ENCODE measurements at places on chromosomes 16 and 17.

DNA sequence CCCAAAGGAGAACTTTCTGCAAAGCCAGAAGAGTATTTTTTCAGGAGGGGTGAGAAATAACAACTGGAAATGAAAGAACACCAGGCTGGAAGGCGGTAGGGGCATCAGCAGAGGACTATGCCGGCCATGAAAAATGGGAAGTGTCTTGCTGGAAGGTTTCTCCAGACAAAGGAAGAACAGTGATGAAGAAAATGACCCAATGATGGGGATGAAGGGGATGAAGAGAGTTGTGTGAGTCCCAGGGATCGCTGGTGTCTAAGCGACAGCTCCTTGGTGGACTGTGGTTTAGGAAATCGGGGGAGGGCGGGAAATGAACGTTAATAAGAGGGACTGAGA, 623 bp downstream of the TTLL6 start:
- no peak for DNase-seq

DNA sequence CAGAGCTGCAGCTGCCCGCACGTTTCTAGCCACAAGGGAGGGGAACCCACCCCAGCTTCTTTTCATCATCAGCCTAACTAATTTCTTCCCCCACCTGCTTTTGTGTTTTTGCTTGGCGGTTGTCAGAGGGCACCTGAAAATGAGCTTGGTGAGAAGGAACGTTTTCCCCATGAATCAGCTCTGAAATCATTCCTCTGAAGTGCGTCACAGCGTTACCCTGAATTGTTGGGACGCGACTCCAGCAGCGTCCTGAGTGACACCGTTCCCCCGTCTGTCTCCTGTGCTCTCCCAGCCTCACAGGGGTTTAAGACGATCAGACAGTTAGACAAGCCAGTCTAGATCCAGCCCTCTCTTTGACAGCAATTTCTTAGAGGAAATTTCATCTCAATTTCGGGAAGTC, 722.9 kb upstream of the EEF2KMT start:
- no peak for DNase-seq

DNA sequence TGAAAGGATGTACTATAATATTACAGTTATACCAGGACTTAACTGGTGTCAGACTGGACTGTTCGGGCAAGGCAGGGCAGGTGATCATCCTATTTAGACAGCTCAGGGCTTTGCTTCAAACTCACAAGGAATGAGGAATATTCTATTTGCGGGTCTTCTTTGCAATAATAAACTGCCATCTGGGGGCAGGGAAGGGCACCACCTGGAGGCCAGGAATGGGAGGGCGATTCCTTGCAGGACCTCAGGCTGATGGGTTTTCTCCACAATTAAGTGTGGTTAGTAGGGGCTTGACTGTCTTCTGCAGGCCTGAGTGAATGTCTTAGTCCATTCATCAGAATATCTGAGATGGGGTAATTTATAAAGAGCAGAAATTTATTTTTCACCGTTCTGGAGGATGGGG, 424.1 kb downstream of the CA10 start:
- no peak for DNase-seq

DNA sequence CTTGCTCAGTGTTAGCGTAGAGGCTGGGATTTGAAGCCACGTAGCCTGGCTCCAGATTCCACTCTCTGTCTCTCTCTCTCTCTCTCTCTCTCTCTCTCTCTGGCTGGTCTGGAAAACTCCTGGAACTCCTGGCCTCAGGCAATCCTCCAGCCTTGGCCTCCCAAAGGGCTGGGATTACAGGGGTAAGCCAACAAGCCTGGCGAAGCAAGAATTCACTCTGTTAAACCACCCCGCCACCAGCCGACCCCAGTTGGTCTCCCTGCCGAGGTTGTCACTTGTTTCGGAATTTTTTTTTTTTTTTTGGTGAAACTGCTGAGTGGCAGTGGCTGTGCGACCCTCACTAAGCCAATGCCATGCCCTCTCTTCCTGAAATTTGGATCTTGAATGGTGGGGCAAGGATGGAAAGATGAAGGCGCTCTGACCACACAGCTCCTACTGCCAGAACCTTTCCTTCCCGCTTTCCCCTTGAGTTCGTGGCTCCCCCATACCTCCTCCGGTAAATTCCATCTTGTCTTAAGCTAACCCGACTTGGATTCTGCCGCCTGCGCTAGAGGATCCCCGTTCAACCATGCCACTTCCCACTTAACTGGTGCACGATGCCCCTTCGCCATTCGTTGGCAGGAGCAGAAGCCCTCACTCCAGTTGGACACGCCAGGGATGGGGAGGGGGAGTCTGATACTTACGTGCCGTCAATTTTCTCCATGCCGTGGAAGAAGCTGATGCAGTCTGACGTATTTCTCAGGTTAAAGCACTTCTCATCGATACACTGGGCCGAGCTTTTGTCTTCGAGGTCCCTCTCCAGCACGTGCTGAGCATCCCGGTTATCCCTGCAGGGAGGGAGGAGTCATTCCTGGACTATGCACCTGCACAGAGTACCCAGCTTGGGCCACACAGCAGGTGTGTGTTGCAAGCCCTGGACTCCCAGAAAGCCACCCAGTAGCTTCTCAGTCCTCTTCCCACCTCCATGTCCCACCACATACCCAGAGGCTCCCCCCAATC, 13.1 kb downstream of the TEKT5 start:
- no peak for DNase-seq

- no peak for DNase-seq
Measured at GRCh38 chr16:49343291-49343690, 30.3 kb upstream of the C16orf78 start.

GRCh38 chr16:82317411-82318167, 147.6 kb upstream of the MPHOSPH6 start:
- DNase-seq, result no peak

DNA sequence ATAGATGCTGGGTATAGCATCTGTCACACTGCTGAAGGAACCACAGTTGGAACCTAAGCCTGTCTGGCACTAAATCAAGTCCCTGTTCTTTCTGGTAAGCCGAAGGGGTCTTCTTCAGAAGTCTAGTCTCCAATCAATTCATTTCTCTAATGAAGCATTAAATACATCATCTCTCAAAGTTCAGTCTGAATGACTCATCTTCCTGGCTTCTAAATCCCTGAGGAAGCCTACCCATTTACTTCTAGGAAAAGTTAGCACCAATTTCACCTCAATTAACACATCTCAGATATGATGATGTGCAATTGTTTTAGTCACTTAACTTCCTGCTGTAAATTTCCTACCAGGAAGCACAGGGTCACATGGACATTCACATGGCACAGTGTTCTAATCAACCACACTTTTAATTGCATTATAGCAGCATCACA, 49.9 kb downstream of the TEX14 start:
- DNase-seq, result no peak

- DNase-seq, result no peak
Measured at GRCh38 chr17:56885312-56885657, 28.6 kb downstream of the TRIM25 start.

GRCh38 chr16:56988161-56988947, 1.0 kb upstream of the NLRC5 start:
- DNase-seq, result no peak

GRCh38 chr16:89545831-89546574, 14.5 kb upstream of the RPL13 start:
- no peak for DNase-seq

DNA sequence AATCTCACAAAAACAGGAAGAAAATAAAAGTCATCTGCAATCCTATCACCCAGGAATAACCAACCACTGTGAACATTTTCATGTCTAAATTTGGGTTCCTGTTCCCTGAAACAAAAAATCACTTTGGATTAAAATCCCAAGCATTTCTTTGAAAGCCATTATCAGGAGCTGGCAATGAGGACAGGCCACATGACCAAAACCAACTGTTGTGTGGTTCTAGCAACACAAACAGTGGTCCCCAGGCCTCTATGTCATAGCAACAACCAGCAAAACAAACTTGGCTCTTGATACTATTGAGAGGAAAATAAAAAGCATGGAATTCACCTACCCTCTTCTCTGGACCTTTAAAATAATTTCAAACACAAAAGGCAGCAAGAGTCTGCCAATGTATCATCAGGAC, 252.5 kb downstream of the SLC39A11 start:
- no peak for DNase-seq

- DNase-seq, result no peak
Measured at GRCh38 chr17:63438092-63439051, 7.7 kb downstream of the CYB561 start.

- peak; percentile 7 for DNase-seq
Measured at GRCh38 chr17:59753522-59754467, 46.3 kb downstream of the VMP1 start.

DNA sequence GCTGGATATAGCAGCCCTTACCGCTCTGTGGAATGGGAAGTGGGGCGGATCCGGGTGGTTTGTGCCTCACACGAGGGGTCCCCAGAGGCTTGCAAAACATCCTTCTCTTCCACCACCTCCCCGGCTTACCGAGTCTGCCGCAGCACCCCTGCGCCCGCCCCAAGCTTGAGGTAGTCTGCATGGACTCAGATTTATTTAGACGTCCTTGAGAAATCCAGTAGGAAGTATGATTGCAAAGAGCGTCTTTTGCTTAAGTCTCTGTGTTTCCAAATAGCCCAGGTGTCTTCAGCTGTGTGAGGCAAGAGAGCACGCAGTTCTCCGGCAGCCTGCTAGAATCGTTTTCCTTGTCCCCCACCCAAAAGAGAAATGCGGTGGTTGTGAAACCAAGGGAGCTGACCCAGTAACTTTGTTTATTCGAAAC, 2.4 kb downstream of the KIAA0513 start:
- DNase-seq, result no peak

GRCh38 chr17:81170727-81171494, 4.9 kb upstream of the AATK start:
- DNase-seq, result no peak

DNA sequence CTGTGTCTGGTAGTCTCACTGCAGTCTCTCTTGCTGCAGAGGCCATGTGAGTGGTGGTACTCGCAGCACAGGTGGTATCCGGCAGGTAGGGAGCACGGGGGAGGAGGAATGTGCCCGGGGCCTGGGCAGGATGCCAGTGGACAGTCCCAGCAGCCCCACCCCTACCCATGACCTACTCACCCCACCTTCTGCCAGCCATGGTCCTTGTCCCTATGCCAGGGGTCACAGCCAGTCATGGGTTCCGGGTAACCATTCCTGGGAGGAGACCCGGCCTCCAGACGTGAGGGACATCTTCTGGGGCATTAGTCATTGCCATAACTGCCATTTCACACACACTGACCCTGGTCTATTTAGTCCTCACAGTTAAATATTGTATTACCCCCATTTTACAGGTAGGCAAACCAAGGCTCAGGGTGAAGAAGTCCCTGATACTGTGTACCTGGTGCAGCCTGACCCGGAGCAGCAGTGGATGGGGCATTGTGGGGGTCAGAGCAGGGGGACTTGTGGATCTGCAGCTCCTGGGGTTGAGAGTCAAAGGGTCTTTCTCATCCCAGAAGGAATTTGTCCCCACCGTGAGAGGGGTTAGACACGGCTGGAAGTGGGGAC, 58.8 kb upstream of the TAC4 start:
- no peak for DNase-seq

DNA sequence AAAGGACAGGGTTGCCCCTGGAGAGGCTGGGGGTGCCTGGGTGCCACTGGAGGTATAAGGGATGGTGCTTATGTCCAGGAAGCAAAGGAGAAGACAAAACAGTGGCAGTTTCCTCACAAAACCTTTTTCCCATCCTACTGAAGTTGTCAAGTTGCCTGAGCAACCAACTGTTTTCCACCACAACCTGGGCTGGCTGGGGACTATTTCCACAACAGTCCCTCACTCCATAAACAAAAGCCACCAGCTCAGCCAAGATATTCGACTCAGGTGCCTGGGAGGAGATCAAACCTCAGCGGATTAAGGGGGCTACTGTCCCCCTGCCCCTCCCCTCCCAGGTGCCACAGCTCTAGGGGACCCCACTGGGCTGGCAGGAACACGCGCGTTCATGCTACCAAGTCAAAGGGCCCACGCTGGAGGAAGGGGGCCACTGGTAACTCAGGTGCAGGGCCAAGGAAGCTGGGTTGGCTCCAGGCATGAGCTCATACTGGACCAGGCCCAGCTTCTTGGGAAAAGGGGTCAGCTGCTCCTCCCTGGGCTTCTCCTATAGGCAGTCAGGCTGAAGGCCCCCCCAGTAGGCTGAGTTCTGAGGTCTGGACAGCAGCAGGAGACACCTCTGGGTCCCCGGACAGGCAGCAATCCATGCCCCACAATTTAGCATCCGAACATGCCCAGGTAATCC, 45.7 kb upstream of the MRPS23 start:
- DNase-seq, result no peak

DNA sequence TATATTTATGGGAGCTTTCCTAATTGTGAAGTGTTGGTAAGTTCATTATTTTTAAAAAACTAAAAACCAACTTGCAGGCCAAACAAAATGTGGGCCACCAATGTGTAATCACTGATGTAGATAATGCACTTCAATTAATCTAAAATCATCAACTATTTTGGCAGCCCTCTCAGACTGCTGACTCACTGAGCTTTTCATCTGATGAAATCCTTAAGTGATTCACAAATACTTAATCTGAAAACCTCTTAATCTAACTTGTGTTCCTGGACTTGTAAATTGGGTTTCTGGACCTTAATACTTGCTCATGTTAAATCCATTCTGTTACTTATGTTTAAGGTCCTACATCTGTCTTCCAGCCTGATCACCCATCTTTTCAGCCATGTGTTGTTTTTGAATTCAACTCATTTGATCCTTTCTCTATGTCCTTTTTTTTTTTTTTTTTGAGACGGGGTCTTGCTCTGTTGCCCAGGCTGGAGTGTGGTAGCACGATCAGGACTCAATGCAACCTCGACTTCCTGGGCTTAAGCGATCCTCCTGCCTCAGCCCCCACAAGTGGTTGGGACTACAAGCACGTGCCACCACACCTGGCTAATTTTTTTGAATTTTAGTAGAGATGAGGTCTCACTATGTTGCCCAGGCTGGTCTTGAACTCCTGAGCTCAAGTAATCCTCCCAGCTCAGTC, 39.0 kb downstream of the PRKCB start:
- no peak for DNase-seq

- DNase-seq, result no peak
Measured at GRCh38 chr16:22622703-22623102, 112.0 kb downstream of the NPIPB5 start.

DNA sequence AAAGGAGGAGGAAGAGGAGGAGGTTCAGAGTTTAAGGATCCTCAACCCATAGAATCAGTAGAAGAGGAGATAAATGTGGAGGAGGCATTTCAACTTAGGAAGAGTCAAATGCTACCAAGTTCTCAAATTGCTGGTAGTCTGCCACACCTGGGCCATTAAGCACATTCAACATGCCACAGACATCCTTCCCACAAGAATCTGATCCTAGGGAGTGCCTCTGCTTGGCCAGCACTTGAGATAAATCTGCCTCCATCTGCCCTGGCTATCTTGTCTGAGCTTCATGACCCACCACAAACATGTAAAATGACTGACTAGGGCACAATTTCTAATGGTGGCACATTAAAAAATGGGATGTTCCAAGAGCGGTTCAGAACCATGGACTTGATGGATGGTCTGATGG, 37.3 kb upstream of the AXIN2 start:
- no peak for DNase-seq

- DNase-seq, result no peak
Measured at GRCh38 chr16:4892361-4893102, 44.4 kb downstream of the PPL start.

GRCh38 chr17:50093807-50094206, 1.3 kb upstream of the PDK2 start:
- no peak for DNase-seq

- DNase-seq, result no peak
Measured at GRCh38 chr17:81143200-81143527, 22.1 kb upstream of the PVALEF start.

Data from NCI-H187 (cell line).